ENCODE measurements at places on chromosomes 2 and 18. TPM values are rescaled to one million over a fixed set of nuclear protein-coding genes. Genes with fewer than 3 reads are reported as not detected.

The IGFBP2 gene
- total RNA-seq, result 0.45 TPM

The MC5R gene
- total RNA-seq, result not detected

The CERS6 gene
- total RNA-seq, result 20.3 TPM

The PRPF40A gene
- 298 TPM for total RNA-seq

The IHH gene
- 0.15 TPM for total RNA-seq

The SIX3 gene
- not detected for total RNA-seq

The GYPC gene
- not detected for total RNA-seq

The MC4R gene
- total RNA-seq, result not detected

The B4GALT6 gene
- total RNA-seq, result 3.8 TPM

The STON1 gene
- not detected for total RNA-seq

The NLRC4 gene
- total RNA-seq, result 0.15 TPM

The ESPNL gene
- total RNA-seq, result 0.35 TPM

The STPG4 gene
- total RNA-seq, result 0.15 TPM

All from HepG2 (cell line).